ENCODE measurements at places on chromosomes 11 and 22.

GRCh38 chr11:117930668-117931330 lies 1.6 kb upstream of the TMPRSS13 start:
- DNase-seq: no peak

DNA sequence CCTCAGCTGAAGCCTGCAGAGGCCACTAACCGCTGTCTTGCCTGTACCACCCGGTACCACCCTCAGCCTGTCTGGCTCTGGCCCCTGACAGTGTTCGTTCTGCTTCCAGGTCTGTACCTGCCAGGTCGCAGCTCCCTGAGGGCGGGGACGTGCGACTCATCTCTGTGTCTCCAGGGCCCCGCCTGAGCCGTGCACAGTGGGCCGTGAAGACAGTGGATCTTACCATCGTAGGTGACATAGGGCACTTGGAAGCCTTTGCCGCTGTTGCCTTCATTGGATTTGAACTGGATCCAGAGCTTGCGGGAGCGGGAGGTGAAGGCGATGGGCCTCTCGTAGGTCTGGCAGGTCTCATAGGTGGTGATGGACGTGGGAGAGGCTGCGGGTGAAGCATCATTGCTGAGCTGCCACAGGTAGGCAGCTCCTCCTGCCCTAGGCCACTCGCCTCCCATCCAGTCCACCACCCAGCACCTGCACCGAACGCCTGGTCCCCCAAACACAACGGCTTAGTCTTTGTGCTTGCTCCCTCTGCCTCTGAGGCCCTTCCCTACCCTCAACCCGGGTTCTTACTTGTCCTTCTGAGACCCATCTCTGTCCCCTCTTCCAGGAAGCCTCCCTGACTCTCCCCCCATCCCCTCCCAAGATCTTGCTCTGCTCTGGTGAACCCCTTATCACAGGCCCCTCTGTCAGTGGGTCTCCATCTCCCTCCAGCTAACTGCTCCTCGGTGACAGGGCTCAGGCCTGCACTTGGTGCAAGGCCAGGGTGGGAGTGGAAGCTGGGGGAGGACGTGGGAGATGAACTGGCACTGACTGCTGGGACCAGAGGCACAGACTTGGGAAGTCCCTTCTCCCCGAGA lies 21.1 kb upstream of the TTLL12 start:
- DNase-seq: no peak

- peak; percentile 25 for DNase-seq
Measured at GRCh38 chr11:73184953-73185671, 33.0 kb upstream of the P2RY2 start.

DNA sequence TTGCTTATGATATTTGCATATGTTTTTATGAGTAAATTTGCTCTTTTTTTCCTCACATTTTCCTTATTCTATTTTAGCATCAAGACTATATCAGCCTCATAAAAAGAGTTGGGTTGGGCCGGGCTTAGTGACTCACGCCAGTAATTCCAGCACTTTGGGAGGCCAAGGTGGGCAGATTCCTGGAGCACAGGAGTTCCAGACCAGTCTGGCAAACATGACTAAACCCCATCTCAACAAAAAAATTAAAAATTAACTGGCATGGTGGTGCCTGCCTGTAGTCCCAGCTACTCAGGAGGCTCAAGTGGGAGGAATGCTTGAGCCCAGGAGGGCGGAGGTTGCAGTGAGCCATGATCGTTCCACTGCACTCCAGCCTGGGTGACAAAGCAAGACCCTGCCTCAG lies 148.8 kb upstream of the ANO5 start:
- DNase-seq: no peak

GRCh38 chr11:58609723-58610122 lies 12.7 kb upstream of the CNTF start:
- DNase-seq: no peak

GRCh38 chr22:46361826-46362202 lies 26.3 kb downstream of the TRMU start:
- DNase-seq: no peak

- DNase-seq: no peak
Measured at GRCh38 chr11:102384419-102385079, 37.5 kb downstream of the BIRC2 start.

DNA sequence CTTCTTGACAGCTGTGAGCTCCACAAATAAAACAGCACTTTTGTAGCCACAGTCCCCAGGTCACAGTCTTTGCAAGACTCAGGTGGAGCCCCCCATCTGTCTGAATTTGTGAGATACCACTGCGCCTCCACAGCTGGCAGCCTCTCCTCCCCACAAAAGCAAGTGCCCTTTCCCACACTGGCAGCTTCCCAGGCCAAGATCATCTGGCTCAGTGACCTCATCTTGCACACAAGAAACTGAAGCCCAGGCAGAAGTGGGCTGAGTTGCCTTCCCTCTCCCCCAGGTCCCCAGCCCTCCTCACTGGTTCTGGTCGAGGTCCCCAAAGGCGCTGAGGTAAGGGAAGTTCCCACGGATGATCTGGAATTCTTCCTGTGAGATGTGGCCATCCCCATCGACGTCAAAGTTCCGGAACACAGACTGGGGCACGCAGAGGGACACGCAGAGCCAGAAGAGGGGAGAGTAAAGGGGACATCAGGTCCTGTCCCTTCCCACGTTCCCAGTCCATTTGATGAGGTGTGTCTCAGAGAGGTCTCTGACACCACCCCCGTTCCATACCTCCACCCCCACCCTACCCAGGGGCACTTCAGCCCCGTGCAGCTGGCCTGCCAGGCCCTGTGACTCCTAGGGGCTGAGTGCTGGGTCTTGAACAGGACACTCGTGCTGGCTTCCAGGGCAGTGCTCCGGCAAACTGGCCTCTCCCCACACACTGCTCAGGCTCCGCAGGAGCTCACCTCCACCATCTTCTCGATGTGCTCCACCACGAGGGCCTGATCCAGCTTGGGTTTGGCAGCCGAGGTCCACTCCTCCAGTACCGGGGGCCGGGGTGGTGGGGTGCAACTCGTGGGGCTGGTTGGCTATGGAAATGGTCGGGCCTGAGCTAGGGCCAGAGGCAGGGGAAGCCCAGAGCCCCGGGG lies 8.9 kb downstream of the RASGRP2 start:
- DNase-seq: no peak

- no peak for DNase-seq
Measured at GRCh38 chr11:45247433-45247832, 38.7 kb downstream of the SYT13 start.

GRCh38 chr22:39470451-39471291 lies 13.9 kb downstream of the MGAT3 start:
- DNase-seq: no peak

DNA sequence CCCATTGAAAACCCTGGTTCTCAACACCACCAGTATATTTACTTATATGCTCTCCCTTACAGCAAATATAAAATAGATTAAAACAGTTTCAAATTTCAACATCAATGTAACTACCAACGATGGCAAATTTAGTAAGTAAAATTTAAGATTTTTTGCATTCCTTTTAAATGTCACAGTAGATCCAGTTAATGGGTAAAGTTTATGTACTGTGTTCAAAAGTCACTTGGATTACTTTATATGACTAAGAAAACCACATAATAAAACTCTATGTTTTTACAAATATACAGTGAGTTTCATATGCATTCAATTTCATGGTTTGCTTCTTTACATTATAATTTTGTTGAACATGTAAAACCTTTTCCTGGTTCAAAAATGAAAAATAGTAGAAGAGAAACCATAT lies 364.6 kb downstream of the AASDHPPT start:
- DNase-seq: no peak

DNA sequence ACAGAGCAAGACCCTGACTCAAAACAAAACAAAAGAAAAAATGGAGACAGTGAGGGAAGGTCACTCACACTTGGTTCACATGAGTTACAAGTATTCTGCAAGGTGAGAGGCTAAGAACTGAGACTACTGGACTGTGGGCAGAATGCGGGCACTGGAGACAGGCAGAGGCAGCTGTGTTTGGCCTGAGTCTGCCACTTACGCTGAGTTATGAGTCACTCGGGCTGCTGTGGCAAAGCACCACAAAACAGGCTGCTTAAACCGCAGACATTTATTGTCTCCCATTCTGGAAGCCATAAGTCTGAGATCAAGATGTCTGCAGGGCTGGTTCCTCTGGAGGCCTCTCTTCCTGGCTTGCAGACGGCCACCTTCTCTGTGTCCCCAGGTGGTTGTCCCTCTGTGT lies 122.8 kb downstream of the SHANK2 start:
- no peak for DNase-seq

DNA sequence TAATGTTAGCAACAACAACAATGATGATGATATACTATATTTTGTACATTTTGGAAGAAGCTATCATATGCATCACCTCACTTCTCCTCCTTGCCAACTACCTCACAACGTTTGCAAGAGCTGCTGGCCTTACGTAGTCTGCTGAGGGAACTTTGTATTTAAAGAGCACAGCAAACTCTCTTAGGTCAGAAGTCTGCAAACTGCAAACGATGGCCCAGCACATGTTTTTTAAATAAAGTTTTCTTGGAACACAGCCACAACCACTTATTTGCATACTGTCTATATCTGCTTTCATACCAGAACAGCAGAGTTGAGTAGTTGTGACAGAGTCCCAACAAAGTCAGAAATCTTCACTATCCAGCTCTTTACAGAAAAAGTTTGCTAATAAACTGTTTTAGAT lies 261.7 kb downstream of the TENM4 start:
- DNase-seq: no peak

- DNase-seq: no peak
Measured at GRCh38 chr22:37804352-37804880, 3.3 kb upstream of the GCAT start.

- DNase-seq: no peak
Measured at GRCh38 chr22:19187716-19188563, 9.4 kb upstream of the SLC25A1 start.

GRCh38 chr11:117187799-117188481 lies 9.4 kb downstream of the SIDT2 start:
- DNase-seq: no peak

- DNase-seq: no peak
Measured at GRCh38 chr11:130076778-130077481, 7.2 kb downstream of the APLP2 start.

- DNase-seq: no peak
Measured at GRCh38 chr11:87020764-87021365, 16.9 kb upstream of the TMEM135 start.
